ENCODE measurements at places on chromosomes 1 and 21.

DNA sequence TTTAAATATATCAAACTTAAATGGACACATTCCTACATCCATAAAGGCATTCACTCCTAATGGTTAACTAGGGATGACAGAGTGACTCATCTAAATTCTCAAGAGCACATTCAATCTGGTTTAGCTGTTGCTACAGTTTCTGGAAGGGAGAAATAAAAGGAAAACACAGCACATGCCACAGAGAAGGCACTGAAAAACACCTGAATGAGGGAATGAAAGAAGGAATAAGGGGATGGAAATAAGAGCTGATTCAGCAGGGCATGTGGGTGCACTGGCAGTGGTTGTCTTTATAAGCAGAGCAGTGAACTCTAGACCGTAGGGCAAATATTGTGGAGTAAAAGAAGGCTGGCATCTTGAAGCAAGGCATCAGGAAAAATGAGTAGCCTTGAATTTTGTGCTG, 79.3 kb downstream of the LHX4 start:
- DNase-seq: no peak

DNA sequence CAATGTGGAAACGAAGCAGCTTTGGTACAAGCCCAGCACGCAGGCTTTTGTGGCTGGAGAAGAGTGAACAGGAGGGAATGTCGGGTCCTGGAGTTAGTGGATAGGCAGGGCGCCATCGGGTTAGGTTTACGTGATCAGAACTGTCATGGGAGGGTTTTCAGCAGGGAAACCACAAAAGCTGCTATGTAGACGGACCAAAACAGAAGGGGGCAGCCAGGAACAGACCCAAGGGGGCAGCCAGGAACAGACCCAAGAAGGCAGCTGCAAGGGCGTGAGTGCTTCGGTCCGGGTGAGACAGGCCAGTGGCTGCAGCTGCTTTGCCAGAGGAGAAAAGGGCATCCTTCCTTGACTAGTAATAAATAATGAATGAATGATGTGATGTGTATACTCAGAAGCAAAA, 77.5 kb upstream of the KIF1B start:
- DNase-seq: no peak

DNA sequence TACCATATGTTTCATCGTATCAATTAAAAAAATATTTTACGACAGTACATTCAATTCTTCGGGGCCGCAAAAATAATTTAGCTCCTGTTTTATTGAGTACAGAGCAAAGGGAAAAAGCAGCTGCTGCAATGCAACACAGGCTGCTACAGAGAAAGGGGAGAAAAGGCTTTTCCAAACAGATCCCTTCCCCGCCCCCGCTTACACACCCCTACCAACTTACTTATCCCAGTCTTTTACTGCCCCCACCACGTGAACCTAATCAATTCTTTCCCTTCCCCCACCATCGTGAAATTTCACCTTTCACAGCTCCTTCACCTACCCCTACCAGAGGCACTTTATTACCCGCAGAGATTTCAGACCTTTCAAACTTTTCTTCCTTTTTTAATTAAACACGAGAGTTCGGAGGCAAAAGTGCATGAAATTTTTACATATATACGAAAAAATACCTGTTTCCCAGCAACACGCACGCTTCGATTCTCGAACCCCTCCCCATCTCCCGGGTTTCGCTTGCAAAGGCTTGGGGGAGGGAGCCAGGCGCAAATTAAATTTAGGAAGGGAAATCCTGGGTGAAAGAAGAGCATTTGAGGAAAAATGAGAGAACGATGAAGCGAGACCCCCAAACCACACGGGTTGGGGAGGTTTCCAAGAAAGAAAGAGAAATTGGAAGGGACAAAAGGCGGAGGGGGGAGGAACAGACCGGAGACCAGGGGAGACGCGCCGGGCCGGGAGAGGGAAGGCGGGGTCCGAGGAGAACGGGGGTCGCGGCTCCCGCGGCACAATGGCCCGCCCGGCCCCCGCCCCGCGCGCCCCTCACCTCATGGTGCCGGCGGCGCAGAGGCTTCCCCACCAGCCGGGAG, 823 bp downstream of the ENAH start:
- DNase-seq: no peak

DNA sequence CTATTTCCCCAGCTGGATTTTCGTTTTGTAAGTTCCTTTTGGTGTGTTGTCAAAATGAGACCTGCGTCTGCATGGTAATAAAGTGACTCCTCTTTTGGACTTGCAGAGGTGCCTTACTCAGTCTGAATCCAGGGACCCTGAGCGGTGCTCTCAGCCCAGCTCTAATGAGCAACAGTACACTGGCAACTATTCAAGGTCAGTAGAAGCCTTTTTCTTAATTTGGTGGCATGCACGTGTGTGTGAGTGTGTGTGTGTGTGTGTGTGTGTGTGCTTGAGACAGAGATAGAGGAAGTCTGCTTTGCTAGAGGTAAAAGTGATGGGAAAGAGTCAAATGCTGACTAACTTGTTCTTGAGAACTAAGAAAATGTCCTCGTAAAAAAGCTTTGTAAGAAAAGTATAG, 105.4 kb downstream of the CD247 start:
- DNase-seq: no peak

DNA sequence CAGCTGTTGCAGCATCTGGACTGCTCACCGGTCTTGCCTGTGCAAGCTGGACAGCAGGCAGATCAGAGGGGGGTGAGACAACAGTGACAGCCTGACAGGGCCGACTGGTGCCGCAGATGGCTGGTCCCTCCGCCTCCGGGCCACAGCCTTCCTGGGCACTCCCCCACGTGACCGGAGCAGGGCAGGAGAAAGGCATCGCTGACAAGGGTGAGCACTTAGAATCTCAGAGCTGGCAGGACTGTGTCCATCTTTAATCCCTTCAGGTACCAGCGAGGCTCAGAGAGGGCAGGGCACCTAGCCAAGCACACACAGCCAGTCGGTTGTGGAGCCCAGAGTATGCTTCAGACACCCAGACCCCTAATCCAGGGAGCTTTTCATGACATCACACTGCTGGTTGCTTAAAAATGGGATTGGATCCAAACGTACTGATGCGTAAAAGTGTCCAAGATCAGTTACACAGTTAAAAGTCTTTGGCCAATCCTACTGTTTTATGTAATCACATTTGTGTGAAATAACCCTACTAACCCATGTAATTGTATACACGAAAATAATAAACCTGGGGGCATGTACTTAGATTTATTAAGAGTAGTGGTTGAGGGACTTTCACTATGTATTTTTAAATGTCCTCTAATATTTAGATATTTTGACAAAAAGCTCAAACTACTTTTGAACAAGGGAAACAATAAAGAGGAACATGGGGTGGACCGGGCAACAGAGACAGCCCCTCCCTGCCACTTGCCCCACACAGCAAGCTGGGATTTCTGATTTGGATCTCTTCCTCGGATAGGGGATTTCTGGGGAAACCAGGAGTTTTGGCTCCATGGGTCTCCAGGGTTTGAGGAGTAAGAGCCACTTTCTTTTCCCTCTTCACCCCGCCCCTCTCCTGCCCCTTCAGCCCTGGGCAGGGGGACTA, 758 bp upstream of the CNTN2 start:
- no peak for DNase-seq

- DNase-seq: no peak
These were observed 138.7 kb downstream of the DHRS3 start for GRCh38 chr1:12479311-12479710.

- no peak for DNase-seq
These were observed 325.2 kb downstream of the USP25 start for GRCh38 chr21:16055014-16055413.

DNA sequence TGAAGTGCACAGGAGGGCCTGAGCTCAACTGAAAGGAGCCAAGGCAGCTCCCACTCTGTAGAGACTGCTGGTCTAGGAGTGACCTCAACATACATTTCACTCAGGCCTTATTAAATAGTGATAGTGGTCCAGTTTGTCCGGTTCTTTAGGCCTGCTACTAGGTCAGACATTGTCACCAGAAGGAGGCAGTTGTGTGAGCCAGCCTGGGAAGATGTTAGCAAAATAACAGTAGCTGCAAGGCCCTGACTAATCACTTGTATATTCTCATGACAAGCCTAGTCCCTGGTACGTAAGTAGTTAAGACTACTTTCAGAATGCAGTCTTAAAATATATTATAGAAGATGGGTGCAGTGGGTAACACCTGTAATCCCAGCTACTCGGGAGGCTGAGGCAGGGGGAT, 264.0 kb upstream of the CAMK1G start:
- DNase-seq: no peak

- DNase-seq: no peak
These were observed 248.6 kb downstream of the MATN1 start for GRCh38 chr1:30474818-30475200.

DNA sequence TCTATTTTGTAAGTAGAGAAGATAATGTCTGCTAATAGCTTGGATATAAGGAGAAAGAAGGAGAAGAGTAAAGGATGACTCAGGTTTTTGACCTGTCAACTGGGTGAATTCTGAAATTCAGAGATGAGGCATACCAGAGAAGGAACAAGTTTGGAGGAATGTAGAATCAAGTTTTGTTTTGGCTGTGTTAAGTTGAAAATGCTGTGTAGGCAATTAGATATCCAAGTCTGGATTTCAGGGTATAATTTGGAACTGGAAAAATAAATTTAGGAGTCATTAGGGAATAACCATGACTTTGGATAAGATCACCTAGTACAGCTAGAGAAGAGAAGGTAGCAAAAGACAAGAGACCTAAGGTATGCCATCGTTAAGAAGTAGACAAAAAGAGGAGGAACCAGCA, 22.4 kb upstream of the GNG4 start:
- no peak for DNase-seq

GRCh38 chr1:45407629-45408287, 67.5 kb upstream of the MUTYH start:
- DNase-seq: peak; percentile 32

DNA sequence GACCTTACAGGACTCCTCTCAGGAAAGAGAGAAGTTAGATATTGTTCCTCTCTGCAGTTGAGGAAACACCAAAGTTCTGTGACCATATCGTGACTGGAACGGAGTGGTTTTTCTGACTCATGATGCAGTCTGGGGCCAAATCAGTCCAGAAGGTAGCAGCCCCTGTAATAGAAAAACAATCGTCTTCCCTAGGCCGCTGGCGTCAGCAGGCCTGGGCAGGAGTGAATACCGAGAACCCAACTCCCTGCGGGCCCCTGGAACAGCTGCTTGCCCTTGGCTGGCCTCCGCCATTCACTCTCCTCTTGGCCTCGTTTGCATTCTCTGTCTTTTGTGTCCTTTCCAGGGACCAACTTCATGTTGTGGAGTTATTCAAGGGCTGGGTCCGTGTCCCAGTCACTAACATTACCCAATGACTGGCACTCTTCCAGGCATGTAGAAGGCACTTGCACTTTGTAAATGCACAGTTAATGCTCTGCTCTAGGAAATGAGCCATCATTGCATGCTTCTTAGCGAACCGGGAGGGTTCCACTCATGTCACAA, 10.9 kb upstream of the CD101 start:
- peak; percentile 91 for DNase-seq

DNA sequence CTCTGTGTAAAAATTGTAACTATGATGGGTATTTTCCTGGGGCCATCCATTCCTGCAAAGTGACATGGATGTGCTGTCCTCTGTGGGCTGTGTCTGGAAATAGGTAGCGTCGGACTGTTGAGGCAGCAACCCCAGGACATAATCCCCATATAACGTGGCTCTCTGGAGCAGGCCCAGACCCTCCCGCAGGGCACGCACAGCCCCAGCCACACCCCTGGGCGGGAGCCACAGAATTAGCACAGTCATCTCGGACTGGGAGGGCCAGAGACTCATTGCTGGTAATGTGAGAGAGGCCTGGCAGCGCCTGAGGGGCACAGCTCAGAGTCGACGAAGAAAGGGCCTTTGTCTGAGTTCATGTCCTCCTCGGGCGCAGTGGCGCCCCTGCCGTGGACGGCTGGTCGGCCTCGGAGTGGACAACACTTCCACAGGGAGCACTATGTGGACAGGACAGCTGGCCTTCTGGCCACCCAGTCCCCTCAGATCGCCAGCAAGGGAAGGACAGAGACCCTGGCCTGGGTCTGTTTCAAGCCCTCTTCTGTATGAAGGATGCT, 20.1 kb downstream of the SIM2 start:
- no peak for DNase-seq

DNA sequence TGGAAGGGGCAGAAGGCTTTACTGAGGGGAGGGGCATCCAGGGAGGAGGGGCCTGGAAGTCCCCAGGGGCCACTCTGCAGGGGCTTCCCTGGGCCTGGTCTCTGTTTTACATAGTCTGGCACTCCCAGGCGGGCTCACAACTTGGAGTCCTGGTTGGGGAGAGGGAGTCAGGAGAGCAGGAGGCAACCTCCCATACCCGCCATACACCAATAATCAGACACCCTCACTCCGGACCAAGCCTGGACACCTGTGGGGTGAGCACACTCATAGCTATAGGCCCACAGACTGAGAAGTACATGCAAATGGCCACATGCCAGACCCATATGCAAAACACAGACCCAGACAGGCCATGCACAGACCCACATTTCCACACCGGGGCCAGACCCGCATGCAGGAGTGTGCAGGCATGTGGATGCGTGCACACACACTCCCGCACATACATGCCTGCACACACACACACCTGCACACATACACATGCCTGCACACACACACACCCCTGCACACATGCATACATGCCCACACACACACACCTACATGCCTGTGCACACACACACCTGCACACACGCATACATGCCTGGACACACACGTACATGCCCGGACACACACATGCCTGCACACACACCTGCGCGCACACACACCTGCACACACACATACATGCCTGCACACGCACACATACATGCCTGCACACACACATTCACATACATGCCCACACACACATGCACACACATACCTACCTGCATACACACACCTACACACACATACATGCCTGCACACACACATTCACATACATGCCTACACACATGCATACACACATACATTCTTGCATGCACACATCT, 89.5 kb upstream of the RUNX3 start:
- no peak for DNase-seq

- DNase-seq: peak; percentile 63
These were observed 54.9 kb upstream of the ATF3 start for GRCh38 chr1:212553676-212554075.

DNA sequence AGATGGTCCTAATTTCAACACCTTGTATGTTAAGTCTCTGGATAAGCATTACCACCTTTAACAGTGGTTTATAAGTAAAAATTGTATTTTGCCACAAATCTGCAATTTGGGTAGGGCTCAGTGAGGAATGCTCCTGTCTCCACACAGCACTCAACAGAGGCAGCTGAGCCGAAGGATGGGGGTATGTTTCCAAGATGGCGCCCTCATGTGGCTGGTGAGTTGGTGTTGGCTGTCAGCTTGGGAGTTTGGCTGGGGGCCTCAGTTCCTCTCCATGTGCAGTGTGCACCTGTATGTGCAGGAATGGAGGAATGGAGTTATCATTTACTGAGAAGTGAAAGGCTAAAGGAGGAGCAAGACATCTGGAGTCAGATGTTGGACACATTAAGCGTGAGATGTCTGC, 136.8 kb downstream of the GABPA start:
- no peak for DNase-seq

- no peak for DNase-seq
These were observed 21.0 kb downstream of the DYNLT5 start for GRCh38 chr1:66773227-66773626.

DNA sequence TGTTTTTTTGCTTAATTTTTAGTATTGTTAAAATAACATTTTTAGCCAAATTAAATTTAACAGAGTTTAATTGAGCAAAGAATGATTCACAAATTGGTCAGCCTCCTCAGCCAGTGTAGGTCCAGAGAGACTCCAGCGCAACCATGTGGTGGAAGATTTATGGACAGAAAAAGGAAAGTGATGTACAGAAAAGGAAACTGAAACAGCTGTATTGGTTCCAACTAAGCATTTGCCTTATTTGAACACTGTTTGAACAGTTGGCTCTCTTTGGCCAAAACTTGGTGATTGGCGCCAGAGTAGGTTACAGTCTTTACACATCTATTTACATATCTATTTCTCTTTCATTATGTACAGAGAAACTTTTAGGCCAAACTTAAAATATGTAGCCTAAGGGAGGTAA, 19.4 kb downstream of the RPS6KC1 start:
- peak; percentile 94 for DNase-seq
